ENCODE measurements at places on chromosomes 12 and 14. TPM values are rescaled to one million over a fixed set of nuclear protein-coding genes. Genes with fewer than 3 reads are reported as not detected.

DNA sequence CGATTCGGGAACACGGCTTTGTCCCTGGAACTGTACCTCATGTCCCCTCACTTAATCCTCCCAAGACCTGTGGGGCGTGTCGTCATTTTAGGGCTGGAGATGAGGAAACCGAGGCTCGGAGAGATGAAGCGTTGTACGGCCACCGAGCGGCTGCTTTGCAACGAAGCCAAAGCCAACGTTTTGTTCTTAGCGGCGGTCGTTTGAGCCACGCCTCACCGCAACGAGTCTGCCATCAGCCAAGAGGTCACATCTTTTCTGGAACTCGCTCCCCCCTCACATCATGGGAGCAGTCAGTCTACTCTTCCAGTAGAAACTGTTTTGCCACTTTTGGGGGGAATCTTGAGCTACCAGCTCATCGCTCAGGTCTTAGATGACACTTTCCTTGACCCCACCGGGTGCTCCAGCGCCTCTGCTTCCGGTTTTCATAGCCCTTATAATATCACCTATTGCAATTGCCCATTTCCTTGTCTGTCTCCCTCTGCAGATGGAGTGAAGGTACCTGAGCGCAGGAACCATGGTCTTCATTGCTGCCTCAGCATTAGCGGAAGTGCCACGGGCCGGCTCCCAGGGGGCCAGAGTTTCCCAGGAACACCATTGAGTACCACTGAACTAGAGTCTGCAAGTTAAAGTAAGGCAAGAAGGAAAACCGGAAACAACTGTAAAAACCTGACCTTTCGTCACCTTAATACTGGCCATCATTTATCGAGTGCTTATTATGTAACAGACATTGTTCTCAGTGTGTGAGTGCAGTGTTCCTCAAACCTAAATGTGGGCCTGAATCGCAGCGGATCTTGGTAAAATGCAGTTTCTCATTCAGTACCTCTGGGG lies 19.6 kb downstream of the NINJ2 start:
- peak overlapping the region; percentile 79 for H3K4me3 ChIP-seq
- peak overlapping the region; percentile 97 for H3K27ac ChIP-seq
- peaks cover 31% of the 10 kb centered on the region for H3K4me1 ChIP-seq
- no peaks in the 10 kb centered on the region for H3K36me3 ChIP-seq
- no peaks in the 10 kb centered on the region for H3K27me3 ChIP-seq

- H3K4me3 ChIP-seq = no peak overlapping the region
- no peaks in the 10 kb centered on the region for H3K36me3 ChIP-seq
- DNase-seq = no peak
- no peak overlapping the region for H3K27ac ChIP-seq
- peaks cover 16% of the 10 kb centered on the region for H3K27me3 ChIP-seq
These were observed 127.2 kb upstream of the GSC start for GRCh38 chr14:94897082-94897481.

- H3K4me1 ChIP-seq = no peaks in the 10 kb centered on the region
- H3K27ac ChIP-seq = no peak overlapping the region
- no peak overlapping the region for H3K4me3 ChIP-seq
- no peaks in the 10 kb centered on the region for H3K27me3 ChIP-seq
These were observed 475.9 kb downstream of the SLC16A7 start for GRCh38 chr12:60071759-60072191.

- H3K27ac ChIP-seq = no peak overlapping the region
- peaks cover 36% of the 10 kb centered on the region for H3K27me3 ChIP-seq
- DNase-seq = no peak
- H3K4me3 ChIP-seq = no peak overlapping the region
These were observed 8.5 kb downstream of the RARG start for GRCh38 chr12:53223389-53224060.

GRCh38 chr12:14187002-14187401 lies 178.5 kb upstream of the ATF7IP start:
- peaks cover 1% of the 10 kb centered on the region for H3K4me1 ChIP-seq
- H3K27me3 ChIP-seq = peaks cover 6% of the 10 kb centered on the region
- no peak overlapping the region for H3K27ac ChIP-seq
- no peak for DNase-seq
- H3K4me3 ChIP-seq = no peak overlapping the region

The HVCN1 gene
- total RNA-seq = 4.2 TPM

The GATC gene
- 30.9 TPM for total RNA-seq

The MYF5 gene
- not detected for total RNA-seq

The SERPINA3 gene
- total RNA-seq = 8.0 TPM

The APOLD1 gene
- total RNA-seq = 5.3 TPM

Data from progenitor cell of endocrine pancreas (in vitro differentiated cells).